ENCODE measurements at places on chromosomes 5 and 9. TPM values are rescaled to one million over a fixed set of nuclear protein-coding genes. Genes with fewer than 3 reads are reported as not detected.

DNA sequence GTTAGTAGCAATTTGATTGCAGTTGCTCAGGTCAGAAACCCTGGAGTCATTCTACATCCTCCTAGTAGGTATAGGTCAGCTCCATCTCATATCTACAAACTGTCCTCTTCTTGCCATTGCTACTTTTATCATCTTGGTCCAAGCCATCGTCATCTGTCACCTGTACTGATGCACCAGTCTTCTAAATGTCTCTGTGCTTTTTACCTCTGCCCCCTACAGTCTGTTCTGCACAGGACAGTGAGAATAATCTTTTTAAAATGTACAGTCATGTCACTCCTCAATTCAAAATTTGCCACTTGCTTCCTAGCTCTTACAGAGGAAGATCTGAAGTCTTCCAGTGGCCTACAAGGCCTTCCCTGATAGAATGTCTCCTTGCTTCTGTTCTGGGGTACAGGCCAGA, 6.8 kb downstream of the NNT start:
- DNase-seq, result no peak

GRCh38 chr5:13217636-13218035, 726.9 kb downstream of the DNAH5 start:
- DNase-seq, result no peak

DNA sequence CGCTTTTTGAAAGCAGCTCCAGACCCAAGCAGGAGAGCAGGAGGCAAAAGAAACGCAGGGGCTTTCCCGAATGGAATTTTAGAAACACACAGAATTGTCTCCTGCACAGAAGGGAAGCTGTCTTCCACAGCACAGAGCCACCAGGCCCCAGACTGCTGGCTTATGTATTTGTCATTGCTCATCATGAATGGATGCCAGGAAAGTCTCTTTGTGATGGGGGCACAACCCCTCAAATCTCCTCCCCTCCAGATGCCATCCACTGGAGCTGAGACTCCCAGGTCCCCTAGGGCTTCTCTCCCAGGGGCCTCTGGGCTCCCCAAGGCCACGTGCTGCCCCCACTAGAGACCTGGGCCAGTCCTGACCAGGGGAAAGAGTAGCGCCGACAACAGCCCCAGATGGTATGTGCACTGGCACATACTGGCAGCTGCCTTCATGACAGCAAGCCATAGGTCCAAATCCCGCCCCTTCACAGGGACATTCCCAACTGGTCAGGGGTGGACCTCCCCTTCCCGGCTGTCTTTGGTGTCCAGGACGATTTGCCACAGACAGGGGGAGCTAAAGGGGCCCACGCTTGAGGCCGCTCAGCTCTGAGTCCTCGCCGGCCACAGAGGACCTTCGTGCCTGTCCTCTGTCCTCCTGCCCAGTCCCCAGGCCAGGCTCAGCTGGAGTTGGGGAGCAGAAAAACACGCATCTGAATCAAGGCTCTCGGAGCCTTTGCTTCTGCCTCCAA, 127.8 kb downstream of the KCNIP1 start:
- no peak for DNase-seq

DNA sequence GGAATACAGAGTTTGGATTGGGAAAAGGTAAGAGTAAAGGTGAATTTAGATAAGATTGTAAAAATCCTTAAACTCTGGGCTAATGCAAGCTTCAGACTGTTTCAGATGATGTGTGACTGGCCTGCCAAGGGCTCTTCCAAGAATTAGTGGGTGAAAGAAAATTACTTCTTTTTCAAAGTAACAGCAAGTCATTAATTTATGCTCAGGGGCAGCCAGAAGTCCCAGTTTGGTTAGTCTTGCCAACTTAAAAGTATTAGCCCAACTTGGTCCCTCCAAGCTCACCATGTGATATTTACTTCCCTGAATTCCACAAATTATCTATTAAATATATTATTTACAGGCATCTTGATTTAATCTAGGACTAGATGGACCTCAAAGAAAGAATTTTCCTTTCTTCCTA, 947.8 kb downstream of the NR2F1-AS1 start:
- DNase-seq, result no peak

DNA sequence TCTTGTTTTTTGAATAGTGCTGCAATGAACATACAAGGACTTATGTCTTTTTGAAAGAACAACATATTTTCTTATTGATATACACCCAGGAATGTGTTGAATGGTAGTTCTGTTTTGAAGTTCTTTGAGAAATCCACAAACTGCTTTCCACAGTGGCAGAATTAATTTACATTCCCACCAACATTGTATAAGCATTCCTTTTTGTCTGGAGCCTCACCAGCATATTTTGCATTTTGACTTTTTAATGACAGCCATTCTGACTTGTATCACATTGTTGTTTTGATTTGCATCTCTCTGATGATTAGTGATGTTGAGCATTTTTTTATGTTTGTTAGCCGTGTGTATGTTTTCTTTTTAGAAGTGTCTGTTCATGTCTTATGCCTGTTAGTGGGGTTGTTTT, 524.9 kb downstream of the SEMA5A start:
- DNase-seq, result no peak

DNA sequence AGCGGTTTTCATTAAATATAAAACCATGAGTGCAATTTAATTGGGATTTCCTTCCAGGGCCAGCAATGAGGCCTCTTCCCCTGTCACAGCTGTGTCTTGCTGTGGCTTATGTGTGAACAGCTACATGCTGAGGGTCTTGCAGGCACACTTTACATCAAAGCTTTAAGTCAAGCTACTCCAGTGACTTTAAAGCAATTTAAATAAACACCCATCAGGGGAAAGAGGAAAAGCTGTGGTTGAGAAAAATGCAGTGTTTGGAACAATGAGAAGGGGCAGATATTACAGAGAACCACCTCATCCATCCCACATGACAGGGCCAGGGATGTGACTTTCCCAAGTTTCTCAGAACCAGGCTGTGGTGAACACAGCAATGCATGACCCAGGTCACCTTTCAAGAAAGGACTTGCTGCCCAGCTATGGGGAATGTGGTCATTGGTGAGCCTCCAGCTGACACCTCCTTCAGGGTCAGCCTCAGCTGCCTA, 115.9 kb upstream of the LPAR1 start:
- no peak for DNase-seq

- no peak for DNase-seq
Observed at GRCh38 chr5:123611406-123611709, 99.4 kb downstream of the CSNK1G3 start.

GRCh38 chr5:10123254-10123989, 126.3 kb downstream of the ATPSCKMT start:
- no peak for DNase-seq

DNA sequence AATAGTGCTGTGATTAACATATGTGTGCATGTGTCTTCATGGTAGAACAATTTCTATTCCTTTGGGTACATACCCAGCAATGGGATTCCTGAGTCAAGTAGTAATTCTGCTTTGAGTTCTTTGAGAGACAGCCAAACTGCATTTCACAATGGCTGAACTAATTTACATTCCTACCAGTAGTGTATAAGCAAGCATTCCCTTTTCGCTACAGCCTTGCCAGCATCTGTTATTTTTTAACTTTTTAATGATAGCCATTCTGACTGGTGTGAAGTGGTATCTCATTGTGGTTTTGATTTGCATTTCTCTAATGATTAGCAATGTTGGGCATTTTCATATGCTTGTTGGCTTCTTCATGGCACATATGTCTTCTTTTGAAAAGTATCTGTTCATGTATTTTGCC, 308.5 kb downstream of the ARRDC3 start:
- no peak for DNase-seq

- DNase-seq, result no peak
Observed at GRCh38 chr5:52579391-52579790, 208.3 kb upstream of the ITGA1 start.

Gene WNT8A
- not detected for polyA plus RNA-seq

Gene PTGS1
- polyA plus RNA-seq, result 0.22 TPM

Gene CDH9
- not detected for polyA plus RNA-seq

All from naive thymus-derived CD8-positive, alpha-beta T cell (primary cell).